ENCODE measurements at places on chromosomes 13 and 19. TPM values are rescaled to one million over a fixed set of nuclear protein-coding genes. Genes with fewer than 3 reads are reported as not detected.

GRCh38 chr19:29842471-29843179 is 30.8 kb downstream of the CCNE1 start:
- H3K4me1 ChIP-seq: peaks cover 15% of the 10 kb centered on the region
- H3K36me3 ChIP-seq: no peaks in the 10 kb centered on the region
- H3K27me3 ChIP-seq: peaks cover 5% of the 10 kb centered on the region
- DNase-seq: no peak
- no peak overlapping the region for H3K27ac ChIP-seq
- peak overlapping the region; percentile 86 for H3K4me3 ChIP-seq

DNA sequence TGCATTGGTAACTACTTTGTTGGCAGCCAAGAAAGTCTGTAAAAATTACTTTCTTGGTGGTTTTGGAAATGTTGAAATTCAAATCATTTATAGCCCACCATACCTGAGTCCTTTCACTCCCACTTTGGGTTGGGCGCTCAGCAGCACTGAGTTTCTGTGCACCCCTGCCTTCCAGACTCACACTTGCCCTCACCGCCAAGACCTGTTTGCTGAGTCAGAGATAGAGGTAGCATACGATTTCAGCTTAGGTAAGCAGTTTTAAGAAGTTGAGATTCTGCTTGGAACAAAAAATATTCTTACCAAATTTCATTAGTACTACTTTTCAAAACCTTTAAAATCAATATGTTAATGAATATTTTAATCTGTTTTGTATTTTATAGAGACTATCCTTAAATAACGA is 12.6 kb downstream of the MPHOSPH8 start:
- no peak for DNase-seq
- no peaks in the 10 kb centered on the region for H3K27me3 ChIP-seq
- peak overlapping the region; percentile 68 for H3K27ac ChIP-seq
- no peak overlapping the region for H3K4me3 ChIP-seq
- H3K36me3 ChIP-seq: peaks cover 13% of the 10 kb centered on the region
- no peaks in the 10 kb centered on the region for H3K4me1 ChIP-seq

DNA sequence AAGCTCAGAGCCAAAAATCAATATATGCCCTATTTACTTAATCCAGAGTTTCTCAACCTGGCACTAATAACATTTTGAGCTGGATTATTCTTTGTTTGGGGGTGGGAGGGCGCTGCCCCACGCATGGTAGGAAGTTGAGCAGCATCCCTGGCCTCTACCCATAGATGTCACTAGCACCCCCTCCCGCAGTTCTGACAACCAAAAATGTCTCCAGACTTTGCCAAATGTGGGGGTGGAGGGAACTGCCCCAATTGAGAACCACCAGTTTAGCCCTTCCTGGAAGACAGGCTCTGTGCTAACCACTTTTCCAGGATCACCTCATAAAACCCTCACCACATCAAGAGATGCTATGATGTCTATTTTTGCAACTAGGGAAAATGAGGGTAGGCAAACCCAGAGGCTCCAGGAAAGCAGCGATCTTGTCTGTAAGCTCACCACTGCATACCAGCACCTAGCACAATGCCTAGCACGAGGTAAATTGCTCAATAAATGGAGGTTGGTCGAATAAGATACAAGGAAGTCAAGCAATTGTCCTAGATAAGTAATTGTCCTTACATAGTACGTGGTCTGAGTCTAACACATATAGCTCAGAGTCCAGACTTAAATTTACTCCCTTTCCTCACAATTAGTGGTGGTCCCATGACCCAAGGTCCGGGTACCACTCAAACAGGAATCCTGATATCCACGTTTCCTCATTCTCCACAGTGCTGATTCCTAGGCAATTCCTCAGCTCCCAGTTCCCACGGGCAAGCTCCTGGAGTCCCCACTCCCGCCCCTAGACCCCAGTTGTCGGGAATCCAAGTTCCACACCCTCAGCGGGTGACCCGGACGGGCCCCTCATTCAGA is 892 bp downstream of the TRIR start:
- peak; percentile 54 for DNase-seq
- no peaks in the 10 kb centered on the region for H3K27me3 ChIP-seq
- peak overlapping the region; percentile 95 for H3K4me3 ChIP-seq
- peak overlapping the region; percentile 67 for H3K27ac ChIP-seq
- H3K4me1 ChIP-seq: peaks cover 7% of the 10 kb centered on the region

GRCh38 chr13:103883164-103883563 is 816.9 kb upstream of the SLC10A2 start:
- H3K4me3 ChIP-seq: no peak overlapping the region
- H3K27me3 ChIP-seq: no peaks in the 10 kb centered on the region
- no peaks in the 10 kb centered on the region for H3K4me1 ChIP-seq

DNA sequence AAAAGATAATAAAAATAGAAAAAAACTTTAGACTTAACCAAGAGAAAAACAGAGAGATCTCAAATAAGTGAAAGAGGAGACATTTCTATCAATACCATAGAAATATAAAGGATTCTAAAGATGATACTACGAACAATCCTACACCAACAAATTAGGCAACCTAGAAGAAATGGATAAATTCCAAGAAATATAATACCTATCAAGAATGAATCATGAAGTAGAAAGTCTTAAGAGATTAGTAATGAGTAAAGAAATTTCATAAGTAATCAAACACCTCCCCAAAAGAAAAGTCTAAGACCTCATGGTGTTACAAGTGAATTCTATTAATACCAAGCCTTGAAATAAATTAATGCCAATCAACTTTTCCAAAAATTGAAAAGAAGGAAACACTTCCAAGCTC is 1584.5 kb upstream of the MIR17HG start:
- no peak for DNase-seq
- H3K36me3 ChIP-seq: no peaks in the 10 kb centered on the region
- H3K27me3 ChIP-seq: no peaks in the 10 kb centered on the region
- no peak overlapping the region for H3K4me3 ChIP-seq
- no peak overlapping the region for H3K27ac ChIP-seq

GRCh38 chr13:33218020-33218419 is 67.5 kb downstream of the STARD13 start:
- H3K36me3 ChIP-seq: no peaks in the 10 kb centered on the region
- H3K4me1 ChIP-seq: peaks cover 16% of the 10 kb centered on the region
- H3K27me3 ChIP-seq: no peaks in the 10 kb centered on the region
- no peak overlapping the region for H3K27ac ChIP-seq
- peak; percentile 44 for DNase-seq

The FKBP8 gene
- total RNA-seq: 367 TPM

The F2RL3 gene
- total RNA-seq: not detected

The FFAR3 gene
- not detected for total RNA-seq

Measured in GM23338 (cell line).